ENCODE measurements at places on chromosomes 7 and 10.

DNA sequence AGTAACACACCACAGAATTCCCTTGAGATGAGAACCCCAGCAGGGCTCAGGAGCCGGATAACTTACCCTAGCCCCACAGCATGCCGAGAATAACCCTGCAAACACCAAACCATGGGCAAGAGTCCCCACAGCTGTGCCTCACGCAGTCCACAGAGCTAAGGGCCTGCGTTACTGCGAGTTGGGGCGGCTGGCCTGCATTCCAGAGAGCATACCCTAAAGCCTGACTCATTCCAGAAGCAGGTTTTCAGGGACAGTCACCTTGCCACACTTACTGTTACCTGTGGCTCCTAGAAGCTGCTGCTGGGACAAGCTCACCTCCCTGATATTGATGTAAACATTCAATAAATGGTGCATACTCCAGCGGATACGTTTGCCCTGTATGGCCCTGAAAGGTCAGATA, 18.6 kb downstream of the FGFR2 start:
- DNase-seq = no peak

GRCh38 chr7:135239263-135239662, 5.6 kb downstream of the STRA8 start:
- DNase-seq = no peak

DNA sequence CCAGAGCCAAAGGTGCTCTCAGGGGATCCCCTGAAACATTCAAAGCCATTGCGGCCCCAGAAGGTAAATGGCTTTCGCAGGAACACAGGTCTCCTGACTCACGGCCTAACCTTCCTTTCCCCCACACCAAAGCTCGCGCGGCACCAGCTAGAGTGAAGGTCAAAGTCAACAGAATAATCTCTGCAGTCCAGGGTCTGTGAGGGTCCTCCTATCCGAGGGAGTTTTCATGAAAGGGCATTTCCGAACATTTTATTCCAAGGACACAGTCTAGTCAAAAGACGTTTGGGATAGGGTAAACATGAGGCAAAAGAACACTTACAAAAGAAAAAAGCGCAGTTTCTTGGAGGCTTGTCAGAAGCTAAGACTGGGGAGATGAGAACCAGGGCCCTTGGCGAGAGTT, 559 bp upstream of the STEAP2 start:
- DNase-seq = no peak

DNA sequence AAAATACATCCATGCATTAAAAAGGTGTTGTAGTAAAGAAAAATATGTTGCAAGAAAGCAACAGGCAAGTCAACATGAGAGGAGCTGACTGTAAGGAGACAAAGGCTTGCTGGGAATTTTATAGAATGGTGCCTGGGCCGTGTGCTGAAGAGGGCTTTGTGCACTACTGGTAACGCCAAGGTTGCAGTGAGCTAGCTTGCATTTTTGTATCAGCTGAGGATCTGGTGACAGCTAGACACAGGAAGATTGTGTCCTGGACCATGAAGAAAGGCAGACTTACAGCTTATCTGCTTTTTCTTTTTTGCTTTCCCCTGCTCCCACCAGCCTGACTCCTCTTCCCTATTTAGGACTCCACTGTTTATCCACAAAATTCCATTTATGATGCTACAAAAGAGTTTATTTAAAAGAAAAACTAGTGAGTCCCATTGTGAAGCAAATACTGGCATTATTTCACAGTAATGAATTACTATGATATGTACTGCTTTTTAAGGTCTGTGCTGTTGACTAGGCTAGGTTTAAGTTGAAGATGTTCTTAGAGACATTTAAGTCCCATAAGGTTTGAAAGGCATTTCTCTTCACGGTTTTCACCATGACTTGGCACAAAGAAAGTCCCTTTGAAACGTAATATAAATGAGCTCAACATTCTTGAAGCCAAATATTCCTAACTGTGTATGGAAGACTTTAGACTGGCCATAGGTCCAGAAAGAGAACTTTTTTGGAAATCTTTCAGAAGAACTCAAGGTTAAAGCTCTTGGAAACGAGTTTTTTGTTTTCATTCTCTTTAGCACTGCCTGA, 88.6 kb downstream of the SEC23IP start:
- no peak for DNase-seq

GRCh38 chr7:70214071-70214470, 615.8 kb downstream of the AUTS2 start:
- no peak for DNase-seq

DNA sequence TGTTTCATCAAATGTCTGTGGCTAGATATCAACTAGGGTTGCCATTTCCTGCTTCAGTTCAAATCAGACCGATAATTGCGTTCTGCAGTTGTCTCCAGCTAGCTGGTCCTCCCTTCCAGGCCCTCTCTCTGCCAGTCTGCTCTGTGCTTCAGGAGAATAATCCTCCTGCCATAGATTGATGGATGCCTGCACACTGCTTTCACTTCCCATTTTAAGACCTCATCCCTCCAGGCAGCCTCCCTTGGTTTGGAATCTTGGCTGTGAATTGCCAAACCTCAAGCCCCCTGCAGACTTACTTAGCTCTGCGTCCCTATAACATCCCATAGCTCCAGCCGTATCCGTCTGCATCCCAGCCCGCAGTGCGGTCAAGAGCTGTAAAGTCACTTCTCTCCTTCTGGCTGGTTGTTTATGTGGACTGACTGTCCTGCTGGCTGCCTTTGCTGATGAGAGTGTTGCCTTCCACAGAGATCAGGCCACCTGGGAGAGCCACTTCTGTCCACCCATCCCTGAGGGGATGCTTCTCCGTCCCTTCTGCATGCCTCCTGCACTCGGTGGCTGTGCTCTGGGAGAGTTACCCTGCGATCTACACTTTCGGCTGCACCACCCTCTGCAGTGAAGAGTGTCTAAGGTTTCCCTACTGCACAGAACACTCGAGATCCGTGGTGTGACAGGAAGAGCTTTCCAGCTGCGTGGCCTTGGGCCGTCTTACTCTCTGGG, 22.4 kb upstream of the KLF6 start:
- no peak for DNase-seq

DNA sequence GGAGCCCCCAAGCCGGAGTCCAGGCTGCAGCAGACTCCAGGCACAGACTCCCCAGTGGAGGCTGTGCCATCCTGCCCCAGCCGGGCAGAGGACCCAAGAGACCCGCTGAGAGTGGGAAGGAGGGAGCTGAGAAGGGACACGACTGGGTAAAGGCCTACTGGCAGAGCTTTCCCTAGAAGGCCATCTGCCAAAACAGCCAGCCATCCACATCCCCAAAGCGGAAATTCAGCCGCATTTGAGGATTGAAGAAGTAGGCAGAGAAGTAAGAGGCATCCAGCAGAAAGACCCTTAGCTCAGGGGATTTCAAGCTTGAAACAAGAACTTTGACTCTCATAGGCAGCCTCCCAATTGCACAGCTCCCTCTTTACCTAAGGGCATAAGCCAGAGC, 857 bp downstream of the CPXM2 start:
- DNase-seq = no peak

- no peak for DNase-seq
Measured at GRCh38 chr7:23491502-23491901, 21.2 kb upstream of the IGF2BP3 start.

GRCh38 chr10:73159038-73159648, 8.7 kb downstream of the ECD start:
- peak; percentile 58 for DNase-seq

DNA sequence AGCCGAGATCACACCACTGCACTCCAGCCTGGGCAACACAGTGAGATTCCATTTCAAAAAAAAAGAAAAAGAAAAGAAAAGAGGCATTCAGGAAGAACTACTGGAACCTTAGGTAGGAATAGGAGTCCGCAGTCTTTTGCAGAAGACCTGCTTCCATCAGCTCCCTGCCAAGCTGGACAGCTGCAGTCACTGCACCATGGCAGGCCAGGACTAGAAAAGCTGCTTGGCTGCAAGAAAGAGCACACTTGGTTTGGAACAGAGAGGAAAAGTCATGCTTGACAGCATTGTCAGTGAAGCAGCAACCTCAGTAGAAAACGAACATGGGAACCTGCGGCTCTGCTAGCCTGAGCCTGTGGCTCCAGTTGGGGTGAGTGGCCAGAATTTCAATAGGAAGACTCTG, 104.3 kb downstream of the MARCHF5 start:
- DNase-seq = no peak

- no peak for DNase-seq
Measured at GRCh38 chr10:127125331-127125730, 71.1 kb downstream of the INSYN2A start.

- DNase-seq = no peak
Measured at GRCh38 chr10:48879451-48879850, 60.2 kb downstream of the LRRC18 start.

DNA sequence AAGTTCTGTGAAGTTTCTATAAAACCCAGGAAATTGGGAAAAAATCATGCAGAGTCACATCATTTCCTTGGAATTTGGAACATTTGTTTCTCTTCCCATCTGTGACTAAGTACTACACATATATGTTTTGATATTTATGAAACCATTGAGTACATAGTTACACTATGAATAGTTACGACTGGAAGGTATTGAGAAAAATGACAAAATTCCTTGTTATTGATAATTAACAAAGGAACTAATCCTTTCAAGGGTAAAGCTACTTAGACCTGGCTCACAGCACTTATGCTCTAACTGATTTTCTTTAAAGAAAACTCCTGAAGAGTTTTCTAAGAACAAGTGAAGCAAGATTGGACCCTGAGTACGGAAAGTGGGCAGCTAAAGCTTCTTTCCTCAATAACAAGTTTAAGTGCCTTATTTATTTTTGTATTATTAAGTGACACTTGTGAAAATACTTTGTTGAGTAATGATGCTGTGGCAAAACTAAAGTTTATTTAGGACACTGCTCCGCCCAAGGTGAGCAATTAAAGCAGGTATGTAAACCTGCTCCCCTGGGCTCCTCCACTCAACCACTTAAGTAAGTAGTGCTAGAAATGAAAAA, 12.0 kb upstream of the GLCCI1 start:
- DNase-seq = peak; percentile 73

- DNase-seq = no peak
Measured at GRCh38 chr10:96439725-96440124, 74.0 kb downstream of the TLL2 start.

- peak; percentile 86 for DNase-seq
Measured at GRCh38 chr7:127938588-127938987, 92.6 kb downstream of the LRRC4 start.

DNA sequence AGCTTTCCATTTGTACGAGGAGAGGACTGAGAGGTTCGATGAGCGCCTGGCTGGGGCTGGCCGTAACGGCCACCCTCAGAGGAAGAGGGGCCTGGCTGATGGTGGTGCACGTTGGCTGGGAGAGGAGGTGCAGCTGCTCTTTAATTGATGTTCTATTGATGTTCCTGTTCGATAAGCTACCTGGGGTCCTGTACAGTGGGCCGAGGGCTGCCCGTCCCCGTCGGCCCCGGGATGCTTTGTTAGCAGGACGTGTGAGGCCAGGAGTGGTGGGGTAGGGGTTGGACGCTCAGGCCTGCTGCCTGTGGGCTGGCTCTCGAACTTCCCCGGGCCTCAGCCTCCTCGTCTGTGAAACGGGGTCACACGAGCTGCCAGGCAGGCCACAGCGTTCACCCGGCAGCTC, 25.4 kb downstream of the FAM20C start:
- DNase-seq = no peak

GRCh38 chr10:132319853-132320653, 11.9 kb upstream of the LRRC27 start:
- peak; percentile 83 for DNase-seq

DNA sequence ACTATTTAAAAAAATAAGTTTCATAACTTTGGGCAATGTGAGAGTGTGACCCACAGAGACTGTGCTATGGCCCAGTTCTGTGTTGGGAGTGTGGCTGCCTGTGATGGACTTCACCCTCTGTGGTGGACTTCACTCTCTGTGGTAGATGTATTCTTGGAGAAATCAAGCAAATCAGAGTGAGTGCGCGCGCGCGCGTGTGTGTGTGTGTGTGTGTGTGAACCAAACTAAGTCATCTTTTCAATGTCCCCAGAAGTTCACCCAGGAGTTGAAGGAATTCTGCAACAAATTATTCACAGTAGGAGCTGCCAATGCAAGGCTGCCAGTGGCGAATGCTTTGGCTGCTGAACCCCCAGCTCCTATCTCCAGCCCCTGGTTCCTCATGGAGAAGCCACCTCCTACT, 184.5 kb downstream of the ADAM12 start:
- DNase-seq = no peak

Data from EL (cell line).